ENCODE measurements at places on chromosomes 4 and X. TPM values are rescaled to one million over a fixed set of nuclear protein-coding genes. Genes with fewer than 3 reads are reported as not detected.

- no peak overlapping the region for H3K27ac ChIP-seq
- H3K4me3 ChIP-seq = peak overlapping the region; percentile 79
- H3K36me3 ChIP-seq = no peaks in the 10 kb centered on the region
- peaks cover 15% of the 10 kb centered on the region for H3K4me1 ChIP-seq
Measured at GRCh38 chr4:80202741-80203553, 5.6 kb downstream of the PRDM8 start.

Gene SMIM10
- total RNA-seq = not detected

Gene CT45A3
- not detected for total RNA-seq

Gene CXCR3
- 22.0 TPM for total RNA-seq

- no peaks in the 10 kb centered on the region for H3K4me1 ChIP-seq
- H3K4me3 ChIP-seq = no peak overlapping the region
- H3K27ac ChIP-seq = no peak overlapping the region
- no peak for DNase-seq
- H3K27me3 ChIP-seq = no peaks in the 10 kb centered on the region
Measured at GRCh38 chrX:11952176-11952720, 186.0 kb upstream of the FRMPD4 start.

DNA sequence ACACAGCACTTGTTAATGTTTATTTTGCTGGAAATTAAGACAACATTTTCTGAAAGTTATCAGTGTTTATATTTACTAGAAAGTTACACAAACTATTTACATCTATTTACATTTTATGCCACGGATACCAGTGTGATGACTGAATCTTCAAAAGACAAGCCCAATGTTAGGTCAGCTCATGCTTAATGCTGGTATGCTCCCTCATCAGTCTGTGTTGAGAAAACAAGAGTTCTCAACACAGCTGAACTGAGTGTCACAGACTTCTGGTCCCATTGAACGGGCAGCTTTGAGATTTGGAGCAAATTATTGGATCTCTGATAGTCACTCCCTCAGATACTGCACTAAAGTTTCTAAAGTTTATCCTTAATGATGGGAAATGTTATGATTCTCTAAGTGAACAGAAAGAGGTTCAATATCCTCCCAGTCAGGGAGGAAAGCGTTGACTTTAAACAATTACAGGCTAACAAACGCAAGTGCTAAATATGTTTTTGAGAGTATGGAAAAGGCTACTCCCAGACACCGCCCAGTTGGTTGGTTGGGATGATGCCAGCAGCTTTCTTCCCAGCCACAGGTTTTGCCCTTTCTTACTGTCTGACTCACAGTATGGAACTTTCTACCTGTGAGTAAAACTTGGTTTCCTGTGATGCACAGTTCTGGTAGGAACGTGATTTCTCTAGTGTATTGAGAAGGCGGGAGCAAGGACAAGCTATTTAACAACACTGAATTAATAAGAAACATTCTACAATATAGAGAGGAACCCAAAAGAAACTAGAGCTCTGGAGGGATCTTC is 1293.6 kb upstream of the TENM3 start:
- H3K4me1 ChIP-seq = no peaks in the 10 kb centered on the region
- DNase-seq = no peak
- H3K27me3 ChIP-seq = no peaks in the 10 kb centered on the region
- no peak overlapping the region for H3K4me3 ChIP-seq
- no peaks in the 10 kb centered on the region for H3K36me3 ChIP-seq

GRCh38 chr4:80876810-80877209 is 153.7 kb upstream of the BMP3 start:
- H3K36me3 ChIP-seq = no peaks in the 10 kb centered on the region
- no peaks in the 10 kb centered on the region for H3K27me3 ChIP-seq
- H3K4me1 ChIP-seq = no peaks in the 10 kb centered on the region
- H3K4me3 ChIP-seq = no peak overlapping the region
- H3K27ac ChIP-seq = no peak overlapping the region

DNA sequence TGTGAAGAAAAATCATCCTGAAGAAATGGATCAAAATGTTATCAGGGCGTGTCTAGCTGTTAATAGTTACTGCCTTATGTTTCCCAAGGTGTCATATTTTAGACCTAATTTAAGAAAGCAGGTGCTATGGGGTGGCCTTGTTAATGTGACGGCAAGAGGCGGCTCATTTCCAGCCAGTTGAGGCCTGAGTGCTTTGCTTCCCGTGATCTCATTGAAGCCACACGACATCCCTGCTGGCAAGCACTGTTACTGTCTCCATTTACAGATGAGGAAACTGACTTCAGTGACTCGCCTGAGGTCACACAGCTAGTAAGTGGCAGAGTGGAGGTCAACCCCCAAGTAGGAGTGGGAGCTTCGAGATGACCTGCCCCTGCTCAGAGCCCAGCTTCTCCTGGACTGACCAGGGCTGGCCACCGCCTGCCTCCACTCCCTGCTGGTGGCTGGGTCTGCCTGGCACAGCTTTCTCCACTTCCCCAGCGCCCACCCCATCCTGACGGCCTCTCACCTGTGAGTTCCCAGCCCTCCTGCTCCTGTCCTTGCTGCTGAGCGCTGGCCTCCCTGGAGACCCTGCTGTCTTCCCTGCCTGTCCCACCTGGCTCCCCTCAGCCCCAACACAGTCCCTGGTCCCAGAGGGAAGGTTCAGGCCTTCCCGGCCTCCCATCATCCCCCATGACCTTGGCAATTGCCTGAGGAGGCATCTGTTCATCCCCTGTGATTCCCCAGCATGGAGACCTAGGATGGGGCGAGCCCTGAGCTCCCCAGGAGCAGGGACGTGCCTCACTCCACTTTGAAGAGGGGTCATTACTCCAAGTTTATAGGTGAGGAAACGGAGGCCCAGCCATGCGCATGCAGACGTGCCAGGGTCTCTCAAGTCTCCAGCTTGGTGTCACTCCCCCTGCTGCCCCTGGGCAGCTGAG is 47.7 kb upstream of the SORCS2 start:
- no peaks in the 10 kb centered on the region for H3K27me3 ChIP-seq
- H3K4me3 ChIP-seq = no peak overlapping the region
- no peak for DNase-seq

DNA sequence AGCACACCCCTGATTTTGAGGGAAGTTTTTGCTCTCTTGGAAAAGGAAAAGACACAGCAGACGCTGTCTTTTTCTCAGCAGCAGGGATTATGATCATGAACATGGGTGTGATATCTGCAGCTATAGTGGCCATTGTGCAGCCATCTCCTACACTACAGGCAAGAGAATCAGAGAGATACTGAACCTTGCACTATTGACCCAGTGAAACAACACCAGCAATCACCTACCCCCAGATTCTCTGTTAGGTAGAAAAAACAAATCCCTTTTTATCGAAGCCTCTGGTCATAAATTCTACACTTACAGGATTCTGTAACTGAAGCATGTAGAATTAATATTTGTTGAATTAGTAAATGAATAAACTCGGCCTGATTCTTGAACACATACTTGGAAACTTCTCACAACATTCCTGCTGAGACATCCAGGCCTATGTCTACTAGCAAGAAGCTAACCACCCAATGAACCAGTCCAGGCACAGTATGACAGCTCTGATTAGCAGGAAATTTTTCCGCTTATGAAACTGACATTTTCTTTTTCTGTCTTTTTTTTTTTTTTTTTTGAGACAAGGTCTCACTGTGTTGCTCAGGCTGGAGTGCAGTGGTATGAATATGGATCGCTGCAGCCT is 5.0 kb upstream of the AFAP1 start:
- H3K4me3 ChIP-seq = no peak overlapping the region
- no peaks in the 10 kb centered on the region for H3K36me3 ChIP-seq
- peaks cover 8% of the 10 kb centered on the region for H3K4me1 ChIP-seq
- no peak overlapping the region for H3K27ac ChIP-seq

GRCh38 chr4:8427262-8427661 is 13.3 kb downstream of the ACOX3 start:
- no peaks in the 10 kb centered on the region for H3K36me3 ChIP-seq
- peak overlapping the region; percentile 75 for H3K4me3 ChIP-seq
- peaks cover 22% of the 10 kb centered on the region for H3K4me1 ChIP-seq

GRCh38 chr4:8914461-8915171 is 43.0 kb upstream of the HMX1 start:
- DNase-seq = no peak
- peaks cover 2% of the 10 kb centered on the region for H3K27me3 ChIP-seq
- no peaks in the 10 kb centered on the region for H3K36me3 ChIP-seq
- no peak overlapping the region for H3K27ac ChIP-seq
- H3K4me1 ChIP-seq = peaks cover 5% of the 10 kb centered on the region

DNA sequence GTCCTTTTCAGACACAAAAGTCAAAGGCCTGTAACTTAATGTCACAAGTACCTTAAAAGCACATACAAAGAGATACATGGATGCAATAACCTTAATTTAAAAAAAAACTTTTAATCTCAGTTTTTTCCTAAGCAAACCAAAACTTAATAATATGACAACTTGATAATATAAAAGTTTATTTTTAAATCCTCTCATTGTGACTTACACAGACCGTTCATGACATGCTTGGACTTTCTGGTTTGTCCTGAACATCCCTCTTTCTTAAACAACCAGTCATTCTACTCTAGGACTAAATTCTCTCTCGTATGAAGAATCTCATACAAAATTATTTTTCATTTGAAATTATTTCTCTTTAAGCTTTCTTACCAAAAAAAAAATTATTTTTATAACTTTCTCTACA is 43.1 kb upstream of the CYP2U1 start:
- no peaks in the 10 kb centered on the region for H3K4me1 ChIP-seq
- no peak overlapping the region for H3K27ac ChIP-seq
- H3K4me3 ChIP-seq = no peak overlapping the region

DNA sequence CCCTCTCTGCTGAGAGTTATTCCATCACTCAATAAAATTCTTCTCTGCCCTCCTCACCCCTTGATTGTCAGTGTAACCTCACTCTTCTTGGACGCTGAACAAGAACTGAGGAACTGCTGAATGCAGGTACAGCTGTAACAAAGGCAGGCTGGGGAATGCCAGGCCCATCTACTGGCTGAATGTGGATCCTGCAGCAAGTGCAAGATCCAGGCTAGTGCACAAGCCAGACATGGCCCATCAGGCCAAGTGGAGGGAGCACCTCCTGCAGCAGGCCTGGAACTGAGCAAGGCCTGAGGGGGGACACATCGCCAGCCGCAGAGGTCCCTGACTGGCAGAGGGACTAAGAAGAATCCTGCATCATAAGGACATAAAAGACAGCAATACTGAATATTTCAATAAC is 411.8 kb upstream of the PCDH10 start:
- no peaks in the 10 kb centered on the region for H3K36me3 ChIP-seq
- no peak overlapping the region for H3K4me3 ChIP-seq
- H3K27ac ChIP-seq = no peak overlapping the region
- H3K4me1 ChIP-seq = no peaks in the 10 kb centered on the region

DNA sequence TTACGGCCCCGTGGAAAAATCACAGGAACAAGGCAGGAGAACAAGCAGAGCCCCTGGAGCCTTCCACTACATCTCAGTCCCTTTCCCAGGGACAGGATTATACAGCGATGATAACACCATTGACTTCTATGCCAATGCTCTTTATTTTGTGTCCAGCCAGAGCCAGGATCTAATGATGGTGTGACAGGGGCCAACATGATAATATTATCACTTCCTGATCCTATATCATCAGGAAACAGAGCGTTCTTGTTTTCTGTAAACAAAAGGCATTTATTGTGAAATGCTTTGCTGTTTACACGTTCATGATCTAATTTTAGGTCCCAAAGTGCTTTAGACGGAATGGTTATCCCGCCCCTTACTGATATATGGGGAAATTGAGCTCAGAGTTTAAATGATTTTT is 12.8 kb downstream of the TMPRSS11E start:
- no peaks in the 10 kb centered on the region for H3K27me3 ChIP-seq
- H3K4me3 ChIP-seq = no peak overlapping the region
- H3K4me1 ChIP-seq = no peaks in the 10 kb centered on the region
- no peak for DNase-seq
- H3K36me3 ChIP-seq = no peaks in the 10 kb centered on the region

DNA sequence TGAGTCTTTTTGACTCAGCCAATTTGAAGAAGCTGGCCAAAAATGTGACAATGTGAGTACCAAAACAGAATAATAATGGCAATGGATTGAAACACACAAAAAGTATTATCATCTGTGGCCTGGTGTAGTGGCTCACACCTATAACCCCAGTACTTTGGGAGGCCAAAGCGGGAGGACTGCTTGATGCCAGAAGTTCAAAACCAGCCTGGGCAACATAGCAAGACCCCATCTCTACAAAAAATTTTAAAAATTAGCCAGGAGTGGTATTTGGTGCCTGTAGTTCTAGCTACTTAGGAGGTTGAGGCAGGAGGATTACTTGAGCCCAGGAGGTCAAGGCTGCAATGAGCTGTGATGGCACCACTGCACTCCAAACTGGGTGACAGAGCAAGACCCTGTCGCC is 41.5 kb downstream of the PLK4 start:
- no peak overlapping the region for H3K4me3 ChIP-seq
- peaks cover 48% of the 10 kb centered on the region for H3K36me3 ChIP-seq
- no peak for DNase-seq
- no peak overlapping the region for H3K27ac ChIP-seq

DNA sequence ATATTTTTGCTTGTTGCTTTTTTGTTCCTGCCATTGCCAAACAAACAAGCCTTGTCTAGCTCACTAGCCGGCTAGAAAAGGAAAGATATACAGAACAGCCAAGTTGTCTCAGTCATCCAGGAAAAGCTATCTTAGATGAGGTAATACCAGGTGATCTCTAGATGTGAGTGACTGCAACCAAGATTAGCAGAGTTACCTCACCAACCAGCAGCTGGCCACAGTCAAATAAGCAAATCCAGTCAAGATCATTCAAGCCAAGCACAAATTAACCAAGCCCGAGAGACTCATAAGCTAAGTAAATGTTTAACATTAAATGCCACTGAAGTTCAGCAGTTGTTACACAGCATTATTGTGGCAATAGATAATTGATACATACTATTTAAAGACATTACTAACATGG is 108.6 kb downstream of the CENPC start:
- no peaks in the 10 kb centered on the region for H3K4me1 ChIP-seq
- H3K36me3 ChIP-seq = no peaks in the 10 kb centered on the region
- H3K27me3 ChIP-seq = no peaks in the 10 kb centered on the region

DNA sequence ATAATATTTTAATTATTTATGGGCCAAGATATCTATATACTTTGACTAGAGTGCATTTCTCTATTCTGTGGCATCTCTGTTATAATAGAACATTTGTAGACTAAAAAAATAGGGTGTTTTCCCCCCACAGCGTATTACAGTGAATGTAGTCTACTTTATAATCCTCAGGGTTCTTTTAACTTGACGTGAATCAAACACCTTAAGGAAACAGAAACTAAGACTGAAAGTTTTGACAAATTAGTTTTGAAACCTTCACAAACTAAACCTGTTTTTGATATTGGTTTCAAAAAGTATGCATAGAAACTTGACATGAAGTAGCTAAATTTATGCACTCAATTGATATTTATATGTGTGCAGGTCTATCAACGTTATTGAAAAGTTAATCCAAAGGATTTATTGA is 1963.1 kb upstream of the TENM3 start:
- H3K4me1 ChIP-seq = no peaks in the 10 kb centered on the region
- H3K27me3 ChIP-seq = no peaks in the 10 kb centered on the region
- no peak for DNase-seq
- H3K4me3 ChIP-seq = no peak overlapping the region
- no peaks in the 10 kb centered on the region for H3K36me3 ChIP-seq
- H3K27ac ChIP-seq = no peak overlapping the region

All from CD4-positive, alpha-beta T cell (primary cell).